Activated gamma-delta T cell (primary cell): ENCODE measurements at places on chromosomes 12 and 14.

DNA sequence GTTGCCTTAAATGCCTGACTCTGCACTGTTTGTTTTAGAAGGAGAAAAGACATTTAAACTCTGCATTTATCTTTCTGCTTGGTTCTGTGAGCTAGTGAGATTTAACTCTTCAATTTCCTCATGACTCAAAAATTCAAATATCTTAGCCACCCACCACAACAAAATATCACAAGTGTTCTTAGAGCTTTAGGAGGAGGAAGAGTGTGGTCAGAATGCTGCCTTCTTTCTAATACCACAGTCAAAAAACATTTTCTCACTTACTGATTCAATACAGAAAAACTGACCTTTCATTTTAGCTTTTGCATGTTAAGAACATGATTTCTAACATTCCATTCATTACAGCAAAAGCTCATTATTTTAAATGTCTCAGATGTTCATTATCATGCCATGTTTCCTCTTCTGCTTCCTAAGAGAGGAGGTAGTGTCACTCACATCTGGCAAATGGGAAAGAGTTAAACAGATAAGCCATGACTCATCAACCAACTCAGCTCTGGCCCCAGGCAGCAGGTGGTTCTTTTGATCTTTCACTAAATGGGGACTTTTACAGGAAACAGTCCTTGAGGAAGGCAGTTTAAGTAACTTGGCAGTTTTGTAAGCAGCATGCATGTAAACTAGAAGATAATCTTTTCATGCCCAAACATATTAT, 56.4 kb upstream of the RNU6-8 start:
- DNase-seq: no peak

GRCh38 chr12:31224768-31225448, 101.0 kb downstream of the SINHCAF start:
- no peak for DNase-seq

- no peak for DNase-seq
Measured at GRCh38 chr12:117361905-117362304, 479 bp upstream of the NOS1 start.

GRCh38 chr14:32625211-32625610, 296.1 kb downstream of the AKAP6 start:
- DNase-seq: no peak

- DNase-seq: no peak
Measured at GRCh38 chr12:10690906-10691305, 17.1 kb upstream of the STYK1 start.

DNA sequence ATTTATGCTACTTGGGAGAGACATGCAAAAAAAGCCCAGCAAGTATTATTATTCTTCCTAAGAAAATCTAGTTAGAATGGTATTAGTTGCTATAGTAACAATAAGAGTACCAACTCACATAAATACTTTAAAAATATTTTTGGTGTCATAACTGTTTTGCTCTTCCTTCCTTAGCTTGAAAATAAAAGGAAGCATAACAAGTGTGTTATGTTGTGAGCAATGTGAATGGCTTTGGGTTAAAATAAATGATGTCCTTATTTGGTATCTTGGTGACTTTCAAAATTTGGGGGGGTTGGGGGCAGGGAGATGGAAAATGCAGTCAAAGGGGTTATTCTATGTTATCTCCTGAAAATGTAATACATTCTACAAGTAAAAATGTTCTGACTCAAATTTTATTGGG, 91.0 kb downstream of the ELK3 start:
- no peak for DNase-seq

DNA sequence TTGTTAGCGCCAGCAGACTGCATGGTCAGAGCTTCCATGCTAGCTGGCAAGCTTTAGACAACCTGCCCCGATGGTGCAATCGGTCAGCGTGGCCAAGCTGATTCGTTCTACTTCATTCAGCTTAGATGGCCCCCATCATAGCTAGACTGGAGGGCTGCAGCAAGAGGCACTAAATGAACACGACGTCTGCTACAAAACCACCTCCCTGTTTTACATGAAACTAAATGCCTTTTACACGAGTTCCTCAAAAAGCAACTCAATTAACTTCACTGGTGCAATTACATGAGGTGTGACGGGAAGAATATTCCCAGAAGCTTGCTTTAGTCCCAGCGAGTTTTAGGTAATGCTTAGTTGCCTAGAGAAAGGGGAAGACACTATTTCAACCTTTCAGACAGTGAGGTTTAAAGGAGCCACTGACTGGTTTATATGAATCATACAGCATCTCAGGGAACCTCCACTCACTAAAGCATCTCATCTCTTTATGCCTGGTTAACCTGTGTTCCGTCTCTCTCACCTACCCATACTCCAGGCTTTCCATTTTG, 8.4 kb downstream of the NIN start:
- no peak for DNase-seq

DNA sequence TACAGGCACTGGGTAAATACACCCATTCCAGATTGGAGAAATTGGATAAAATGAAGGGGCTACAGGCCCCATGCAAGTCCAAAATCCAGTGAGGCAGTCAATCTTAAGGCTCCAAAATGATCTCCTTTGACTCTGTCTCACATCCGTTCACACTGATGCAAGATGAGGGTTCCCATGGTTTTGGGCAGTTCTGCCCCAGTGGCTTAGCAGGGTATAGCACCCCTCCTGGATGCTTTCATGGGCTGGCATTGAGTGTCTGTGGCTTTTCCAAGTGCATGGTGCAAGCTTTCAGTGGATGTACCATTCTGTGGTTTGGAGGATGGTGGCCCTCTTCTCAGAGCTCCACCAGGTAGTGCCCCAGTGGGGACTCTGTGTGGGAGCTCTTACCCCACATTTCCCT, 427.2 kb downstream of the TRHDE start:
- no peak for DNase-seq

DNA sequence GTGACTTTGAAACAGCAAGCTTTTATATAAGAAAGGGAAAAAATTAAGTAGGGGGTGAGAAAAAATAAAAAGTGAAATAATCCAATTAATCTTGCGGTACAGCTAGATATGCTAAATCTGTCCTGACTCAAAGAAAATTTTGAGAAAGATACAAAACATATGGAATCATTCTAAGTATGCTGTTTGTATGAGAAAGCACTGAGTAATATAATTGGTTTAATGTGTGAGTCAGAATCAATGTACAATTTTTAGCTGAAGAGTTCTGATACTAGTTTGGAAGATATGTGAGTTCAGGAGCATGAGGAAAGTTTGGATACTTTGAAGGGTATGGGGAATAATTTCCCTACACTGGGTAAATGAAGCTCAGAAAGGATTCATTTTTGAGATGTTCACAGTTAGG, 190.9 kb upstream of the RASSF8 start:
- DNase-seq: no peak

DNA sequence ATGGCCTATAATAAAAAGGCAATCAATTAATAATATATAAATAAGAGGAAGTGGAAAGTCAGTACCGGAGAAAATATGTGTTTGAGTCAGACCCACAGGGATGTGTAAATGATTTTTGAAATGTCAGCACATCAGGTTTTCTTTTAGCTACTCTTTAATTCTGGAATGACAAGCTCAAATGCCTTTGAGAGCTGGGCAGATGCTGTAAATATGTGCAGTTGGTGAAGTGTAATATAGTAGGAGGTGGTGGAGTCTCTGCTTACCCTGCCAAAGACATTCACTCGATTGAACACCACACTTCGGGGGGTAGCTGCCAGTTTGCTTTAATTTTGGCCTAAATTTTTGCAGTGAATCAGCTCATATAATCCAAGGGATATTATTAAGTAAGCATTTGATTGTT, 93.0 kb downstream of the PLEKHA5 start:
- DNase-seq: no peak

DNA sequence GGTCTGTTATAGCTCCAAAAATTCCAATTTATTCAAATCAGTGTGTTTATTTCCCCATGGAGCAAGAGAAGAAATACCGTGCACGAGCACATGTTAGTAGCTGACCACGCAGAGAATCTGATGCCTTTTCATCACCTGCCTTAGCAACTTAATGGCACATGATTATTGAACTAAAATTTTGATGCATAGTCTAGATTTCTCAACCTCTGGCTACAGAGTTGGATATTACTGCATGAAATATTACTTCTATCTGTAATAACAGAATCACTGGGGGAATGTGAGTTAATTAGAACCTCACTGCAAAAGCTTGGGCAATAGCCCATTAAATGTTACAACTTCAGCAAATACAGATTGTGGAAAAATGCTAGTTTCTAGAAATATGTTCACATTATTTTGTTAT, 335.8 kb downstream of the FLRT2 start:
- DNase-seq: no peak

DNA sequence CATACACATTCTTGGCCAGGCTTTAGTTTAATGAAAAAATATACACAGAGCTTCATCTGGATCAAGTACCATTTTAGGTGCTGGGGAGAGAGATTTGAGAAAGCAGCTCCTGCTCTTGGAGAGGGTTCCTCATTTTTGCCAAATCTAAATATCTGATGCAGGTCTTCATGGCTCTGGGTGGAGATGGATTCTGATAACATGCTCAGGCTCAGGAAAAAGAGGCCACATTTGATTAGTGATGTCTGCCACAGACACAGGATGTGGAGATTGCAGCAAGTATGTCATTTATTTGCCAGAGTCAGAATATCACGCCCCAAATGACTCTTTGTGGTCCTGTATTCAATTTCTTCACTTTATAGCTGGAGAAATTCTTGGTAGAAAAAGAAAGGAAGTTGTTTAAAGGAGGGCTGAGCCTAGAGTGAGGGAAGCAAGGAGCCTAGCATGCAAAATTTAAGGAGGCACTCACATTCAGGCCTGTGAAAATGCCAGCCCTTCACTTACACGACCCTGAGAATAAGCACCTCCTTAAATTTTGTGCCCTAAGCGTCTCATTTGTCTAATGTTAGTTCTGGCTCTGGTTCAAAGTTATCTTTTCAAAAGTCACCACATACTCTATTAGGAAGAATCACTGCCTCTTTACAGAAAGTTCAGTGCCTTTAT, 492.9 kb upstream of the TBX3 start:
- DNase-seq: no peak

GRCh38 chr14:74083784-74084276, 423 bp downstream of the ALDH6A1 start:
- no peak for DNase-seq
